SHP77 treated with DMSO at 0.1 percent for 48 hours (cell line): ENCODE measurements at places on chromosomes 7 and 10.
A peak's percentile ranks its signal among the peaks of the same experiment; 100 is the strongest.

DNA sequence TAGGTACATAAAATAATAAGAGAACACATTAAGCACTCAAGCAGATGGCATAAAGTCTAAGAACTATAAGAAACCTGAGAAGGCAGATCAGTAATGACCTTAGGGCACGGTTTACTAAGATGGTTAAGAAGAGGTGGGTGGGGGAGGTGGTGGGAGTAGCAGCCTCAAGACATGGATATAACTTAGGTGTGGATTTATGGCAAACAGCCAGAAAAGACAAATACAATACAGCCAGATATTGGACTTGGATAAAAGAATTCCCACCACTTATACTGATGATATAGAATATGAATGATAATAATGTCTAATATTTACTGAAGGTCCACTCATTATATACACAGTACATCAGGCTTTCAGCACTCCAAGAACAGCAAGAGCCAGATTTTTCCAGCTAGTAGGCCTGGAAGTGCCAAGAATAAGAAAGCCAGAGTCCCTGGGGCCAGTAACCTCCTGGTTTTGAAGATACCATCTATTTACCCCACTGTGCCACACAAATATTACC lies 11.9 kb downstream of the DPY19L1 start:
- no peak for DNase-seq

GRCh38 chr10:87505366-87506111 lies 846 bp downstream of the MINPP1 start:
- no peak for DNase-seq

DNA sequence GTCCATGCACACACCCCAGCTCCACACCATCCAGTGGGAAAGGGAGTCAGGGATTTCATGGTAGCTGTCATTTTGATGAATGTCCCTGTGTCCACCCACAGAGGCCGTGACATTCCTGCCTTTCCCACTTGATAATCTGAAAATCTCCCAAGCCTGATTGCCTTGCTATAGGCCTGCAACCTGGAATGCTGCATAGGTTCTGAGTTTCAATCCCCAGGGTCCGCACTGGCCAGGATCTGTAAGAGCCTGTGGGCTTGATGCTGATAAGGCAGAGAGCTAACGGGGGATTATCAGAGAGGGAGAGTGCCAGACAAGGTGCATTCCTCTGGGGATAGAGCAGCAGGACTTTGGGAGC lies 57.5 kb downstream of the RBM20 start:
- no peak for DNase-seq

GRCh38 chr7:158108646-158109293 lies 478.9 kb downstream of the PTPRN2 start:
- no peak for DNase-seq

DNA sequence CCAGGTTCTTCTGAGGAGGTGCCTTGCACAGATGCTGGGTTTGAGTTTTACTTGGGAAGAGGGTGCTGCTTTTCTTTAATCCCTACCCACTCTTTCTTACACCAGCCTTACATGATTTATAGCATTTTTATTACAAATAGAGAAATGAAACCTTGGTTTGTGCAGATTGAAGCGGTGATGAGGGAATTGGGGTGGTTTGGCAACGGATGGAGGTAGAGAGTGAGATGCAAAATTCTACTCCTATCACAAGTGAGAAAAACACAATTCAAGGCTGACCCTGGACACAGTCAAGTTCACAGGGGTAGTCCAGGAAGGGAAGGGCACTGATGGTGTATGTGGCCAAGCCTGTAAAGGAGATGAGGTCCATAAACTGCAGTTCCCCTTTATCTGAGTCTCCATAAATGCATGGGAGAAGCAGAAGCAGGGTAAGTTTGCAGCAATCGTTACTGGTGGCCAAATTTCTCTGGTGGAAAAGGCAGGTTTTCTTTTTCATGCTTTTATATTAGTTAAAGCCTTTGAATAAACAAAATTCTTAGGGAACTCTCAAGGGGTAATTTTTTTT lies 214.3 kb downstream of the JAZF1 start:
- DNase-seq: no peak

GRCh38 chr7:65978891-65979582 lies 3.0 kb downstream of the GUSB start:
- no peak for DNase-seq

- DNase-seq: peak; percentile 4
Measured at GRCh38 chr7:105934572-105935185, 28.4 kb upstream of the CDHR3 start.

GRCh38 chr7:149662591-149663095 lies 110.7 kb downstream of the ZNF467 start:
- peak; percentile 55 for DNase-seq

DNA sequence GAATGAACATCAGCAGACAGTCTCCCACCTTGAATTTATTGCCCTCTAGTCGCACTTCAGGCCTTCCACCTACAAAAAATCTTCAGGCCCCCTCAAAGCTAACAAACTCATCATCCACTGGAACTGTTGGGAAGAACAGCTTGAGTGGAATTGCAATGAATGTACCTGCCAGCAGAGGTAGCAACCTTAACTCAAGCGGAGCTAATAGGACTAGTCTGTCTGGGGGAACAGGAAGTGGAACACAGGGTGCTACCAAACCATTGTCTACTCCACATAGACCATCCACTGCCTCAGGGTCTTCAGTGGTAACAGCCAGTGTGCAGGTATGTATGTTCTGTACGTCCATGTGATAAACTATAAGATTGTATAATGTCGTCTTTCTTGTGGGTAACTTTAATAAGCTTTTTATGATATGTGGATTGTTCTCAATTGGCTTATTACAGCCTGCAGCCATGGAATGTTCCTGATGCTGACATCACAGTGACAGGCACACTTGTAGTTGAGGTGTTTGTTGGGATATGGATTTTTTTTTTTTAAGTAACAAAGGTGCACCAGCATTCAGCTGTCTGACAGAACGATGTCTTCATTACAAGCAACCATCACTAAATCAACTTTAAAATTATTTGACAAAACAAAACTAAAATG lies 53.3 kb downstream of the UBN2 start:
- no peak for DNase-seq

DNA sequence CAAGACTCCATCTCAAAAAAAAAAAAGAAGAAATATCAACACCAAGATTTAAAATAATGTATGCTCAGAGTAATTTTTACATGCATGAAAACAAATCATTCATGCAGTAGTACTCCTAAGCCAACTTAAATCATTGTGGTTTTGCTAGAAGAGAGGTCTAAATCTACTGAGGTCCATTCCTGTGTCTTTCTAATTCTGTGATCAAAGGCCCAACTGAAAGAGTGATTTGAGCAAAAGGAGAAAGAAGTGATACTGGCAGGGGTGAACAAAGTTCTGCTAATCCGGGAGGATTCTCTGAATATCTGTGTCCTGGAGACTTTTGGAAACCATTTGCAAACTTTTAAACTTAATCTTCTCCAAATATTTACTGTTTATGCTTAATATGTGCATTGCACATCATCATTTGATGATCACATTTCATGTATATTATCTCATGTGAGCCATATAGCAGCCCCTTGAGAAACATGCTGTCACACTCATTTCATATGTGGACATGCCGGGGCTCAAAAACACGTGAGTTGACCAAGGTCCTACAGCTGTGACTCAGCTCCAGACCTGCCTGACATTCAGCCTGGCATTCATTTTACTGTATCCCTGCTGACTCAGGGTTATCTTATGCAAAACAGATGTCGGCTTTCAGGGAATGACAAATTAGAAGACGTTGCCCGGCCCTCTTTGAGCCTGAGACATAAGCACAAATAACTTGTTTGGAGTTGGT lies 76.4 kb downstream of the FAM107B start:
- no peak for DNase-seq
